ENCODE measurements at places on chromosomes 6 and 20. TPM values are rescaled to one million over a fixed set of nuclear protein-coding genes. Genes with fewer than 3 reads are reported as not detected.

DNA sequence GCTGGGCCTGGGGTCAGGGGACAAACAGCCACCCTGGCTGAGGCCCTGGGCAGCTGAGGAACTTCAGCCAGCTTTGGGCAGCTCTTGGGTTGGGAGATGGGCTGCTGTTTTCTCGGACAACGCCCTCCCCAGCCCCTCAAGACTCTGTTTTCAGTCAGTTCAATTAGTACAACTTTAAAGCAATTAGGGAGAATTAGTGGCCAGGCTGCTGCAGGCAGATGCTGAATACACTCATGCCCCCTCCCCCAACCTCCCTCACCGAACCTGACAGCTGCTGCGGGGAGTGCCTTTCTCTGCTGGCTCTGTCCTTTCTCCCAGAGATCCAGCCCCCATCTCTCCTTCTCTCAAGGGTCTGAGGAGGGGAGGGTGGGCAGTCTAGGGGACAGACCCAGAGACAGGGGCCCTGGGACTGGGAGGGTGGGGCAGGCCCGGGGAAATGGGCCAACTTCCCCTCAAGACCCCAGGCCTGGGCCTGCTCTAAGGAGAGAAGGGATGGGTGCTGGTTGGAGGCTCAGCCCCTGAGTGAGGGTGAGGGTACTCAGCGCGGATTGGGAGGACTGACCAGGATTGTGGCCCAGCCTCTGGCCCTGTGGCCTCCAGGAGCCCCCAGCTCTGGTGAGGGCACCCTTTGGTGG is 17.8 kb upstream of the MYT1 start:
- peak overlapping the region; percentile 83 for H3K27ac ChIP-seq
- H3K36me3 ChIP-seq = peaks cover 7% of the 10 kb centered on the region
- H3K27me3 ChIP-seq = peaks cover 9% of the 10 kb centered on the region
- H3K4me1 ChIP-seq = peaks cover 20% of the 10 kb centered on the region
- peak; percentile 72 for DNase-seq
- H3K4me3 ChIP-seq = no peak overlapping the region

DNA sequence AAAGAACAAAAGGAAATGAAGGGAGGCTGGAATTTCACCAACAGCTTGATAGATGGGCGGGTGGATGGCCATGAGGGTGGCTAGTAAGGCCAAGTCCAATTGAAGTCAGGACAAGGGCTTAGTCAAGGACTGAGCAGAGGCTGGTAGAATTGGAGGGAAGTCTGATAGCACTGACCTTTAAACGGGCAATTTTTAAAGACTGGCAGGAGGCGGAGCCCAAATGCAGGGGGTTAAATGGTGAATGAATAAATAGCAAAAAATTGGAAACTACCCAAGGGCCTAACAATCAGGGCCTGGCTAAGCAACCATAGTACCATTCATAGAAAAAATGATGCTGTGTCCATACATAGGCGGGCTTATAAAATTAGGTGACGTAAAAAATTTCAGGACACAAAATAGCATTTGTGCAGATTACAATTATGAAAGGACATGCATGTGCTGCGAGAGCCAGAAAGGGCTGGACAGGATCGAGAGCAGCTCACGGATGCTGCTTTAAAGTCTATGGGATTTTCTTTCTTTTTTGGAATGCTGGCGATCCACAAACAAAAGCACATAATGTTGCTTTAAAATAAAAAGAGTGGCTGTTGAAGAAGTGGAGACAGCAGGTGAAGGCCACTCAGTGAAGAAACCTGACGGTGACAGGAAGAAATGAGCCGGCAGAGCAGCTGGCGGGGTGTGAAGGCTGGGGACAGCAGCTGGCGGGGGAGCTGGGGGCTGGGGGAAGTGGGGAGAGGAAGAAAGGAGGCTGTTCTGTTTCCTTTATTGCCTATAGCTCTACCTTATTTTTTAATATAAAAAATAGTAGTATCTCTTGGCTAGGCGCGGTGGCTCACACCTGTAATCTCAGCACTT is 42.8 kb upstream of the TAF8 start:
- no peak overlapping the region for H3K27ac ChIP-seq
- H3K27me3 ChIP-seq = peaks cover 5% of the 10 kb centered on the region
- H3K4me1 ChIP-seq = peaks cover 7% of the 10 kb centered on the region
- H3K36me3 ChIP-seq = no peaks in the 10 kb centered on the region
- DNase-seq = no peak
- no peak overlapping the region for H3K4me3 ChIP-seq

SS18L1 gene
- 50.4 TPM for total RNA-seq

OPN5 gene
- total RNA-seq = not detected

DNA sequence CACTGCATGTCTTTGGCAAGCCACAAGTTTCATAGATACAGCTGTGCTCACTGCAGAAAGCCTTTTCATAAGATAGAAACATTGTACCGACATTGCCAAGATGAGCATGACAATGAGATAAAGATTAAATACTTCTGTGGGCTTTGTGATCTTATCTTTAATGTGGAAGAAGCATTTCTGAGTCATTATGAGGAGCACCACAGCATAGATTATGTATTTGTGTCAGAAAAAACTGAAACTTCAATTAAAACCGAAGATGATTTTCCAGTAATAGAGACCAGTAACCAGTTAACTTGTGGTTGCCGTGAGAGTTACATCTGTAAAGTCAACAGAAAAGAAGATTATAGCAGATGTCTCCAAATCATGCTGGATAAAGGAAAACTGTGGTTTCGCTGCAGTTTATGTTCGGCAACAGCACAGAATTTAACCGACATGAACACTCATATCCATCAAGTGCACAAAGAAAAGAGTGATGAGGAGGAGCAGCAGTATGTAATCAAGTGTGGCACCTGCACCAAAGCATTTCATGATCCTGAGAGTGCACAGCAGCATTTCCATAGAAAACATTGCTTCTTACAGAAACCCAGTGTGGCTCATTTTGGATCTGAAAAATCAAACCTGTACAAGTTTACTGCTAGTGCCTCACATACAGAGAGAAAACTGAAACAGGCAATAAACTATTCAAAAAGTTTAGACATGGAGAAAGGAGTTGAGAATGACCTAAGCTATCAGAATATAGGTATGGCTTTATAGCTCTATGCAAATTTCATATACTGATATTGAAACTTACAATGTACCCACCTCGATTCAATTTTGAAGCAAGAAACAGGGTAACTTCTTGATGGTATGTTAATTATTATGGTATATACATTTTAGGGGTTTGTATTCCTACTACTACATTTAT is 23.9 kb upstream of the BAG2 start:
- H3K36me3 ChIP-seq = no peaks in the 10 kb centered on the region
- H3K4me3 ChIP-seq = no peak overlapping the region
- H3K4me1 ChIP-seq = no peaks in the 10 kb centered on the region
- no peak overlapping the region for H3K27ac ChIP-seq
- no peak for DNase-seq

RIPOR2 gene
- 82.2 TPM for total RNA-seq

DNA sequence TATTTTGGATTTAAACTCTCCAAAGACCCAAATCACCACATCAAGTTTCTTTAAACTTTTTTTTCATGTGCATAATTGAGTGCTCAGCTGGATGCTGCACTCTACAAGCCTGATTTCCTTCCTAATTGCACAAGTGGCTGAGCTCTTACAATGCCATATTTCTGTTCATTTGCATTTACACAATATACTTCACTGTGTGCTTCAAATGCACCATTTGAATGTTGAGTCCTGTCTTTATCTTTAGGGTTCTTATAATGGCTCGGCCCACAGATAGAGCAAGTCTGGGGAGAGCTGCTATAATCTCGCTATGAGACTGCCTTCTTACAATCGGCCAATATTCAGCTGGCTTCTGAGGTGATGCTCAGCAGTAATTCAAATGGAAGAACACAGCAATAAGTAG is 200.6 kb upstream of the MAP3K7 start:
- DNase-seq = no peak
- no peak overlapping the region for H3K4me3 ChIP-seq
- H3K36me3 ChIP-seq = no peaks in the 10 kb centered on the region
- H3K27me3 ChIP-seq = no peaks in the 10 kb centered on the region

- no peak overlapping the region for H3K27ac ChIP-seq
- DNase-seq = peak; percentile 30
- no peak overlapping the region for H3K4me3 ChIP-seq
Measured at GRCh38 chr6:80214436-80215022, 108.1 kb downstream of the BCKDHB start.

- DNase-seq = no peak
- no peaks in the 10 kb centered on the region for H3K36me3 ChIP-seq
- H3K4me3 ChIP-seq = no peak overlapping the region
- H3K4me1 ChIP-seq = peaks cover 2% of the 10 kb centered on the region
Measured at GRCh38 chr6:2626401-2626800, 124.3 kb downstream of the MYLK4 start.

DNA sequence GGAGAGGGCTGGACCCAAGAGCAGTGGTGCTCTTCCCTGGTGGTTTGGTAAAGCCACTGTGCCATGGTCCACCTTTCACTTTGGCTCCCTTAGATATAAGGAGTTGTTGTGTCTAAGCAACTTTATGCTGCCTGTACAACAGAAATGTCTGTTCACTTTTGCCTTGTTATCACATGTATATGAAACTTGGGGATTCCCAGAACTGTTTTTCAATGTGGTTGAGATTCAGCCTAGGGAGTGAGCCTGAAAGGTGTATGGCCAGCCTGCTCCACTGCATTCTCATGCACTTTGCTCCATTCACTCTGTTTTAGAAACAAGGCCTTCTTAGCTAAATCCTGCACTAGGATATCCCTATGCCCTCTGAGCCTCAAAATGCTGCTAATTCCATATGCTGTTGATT is 234.5 kb upstream of the THEMIS start:
- no peaks in the 10 kb centered on the region for H3K36me3 ChIP-seq
- peaks cover 16% of the 10 kb centered on the region for H3K4me1 ChIP-seq
- peaks cover 2% of the 10 kb centered on the region for H3K27me3 ChIP-seq
- no peak overlapping the region for H3K27ac ChIP-seq

DNA sequence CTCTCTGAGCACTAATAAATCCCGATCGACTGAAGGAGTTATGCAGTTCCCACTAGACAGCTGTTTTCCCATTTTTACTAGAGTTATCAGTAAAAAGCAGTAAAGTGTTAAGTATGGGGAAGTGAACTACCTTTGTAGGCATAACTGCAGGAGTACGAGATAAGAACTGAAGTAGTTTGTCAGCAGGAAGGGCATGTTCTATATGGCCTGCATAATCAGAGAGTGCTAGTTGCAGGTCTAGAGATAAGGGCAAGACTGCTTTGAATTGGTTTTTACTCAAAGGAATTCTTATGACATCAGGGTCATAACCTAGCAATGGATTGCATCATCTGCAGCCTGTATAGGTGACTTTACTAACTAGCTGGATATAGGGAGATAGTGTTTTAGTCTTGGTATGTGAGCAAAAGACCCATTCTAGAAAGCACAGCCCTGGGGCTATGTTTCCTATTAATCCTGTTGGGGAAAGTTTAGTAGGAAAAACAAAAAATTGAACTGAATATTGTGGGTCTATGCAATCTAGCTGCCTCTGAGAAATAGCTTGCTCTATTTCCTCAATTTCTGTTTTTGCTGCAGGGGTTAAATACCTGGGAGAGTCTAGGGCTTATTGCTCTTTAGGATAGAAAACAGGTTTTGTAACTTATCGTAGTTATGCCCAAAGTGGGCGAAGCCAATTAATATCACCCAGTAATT is 22.6 kb upstream of the CRISP1 start:
- DNase-seq = no peak
- no peak overlapping the region for H3K27ac ChIP-seq
- peaks cover 7% of the 10 kb centered on the region for H3K36me3 ChIP-seq
- no peak overlapping the region for H3K4me3 ChIP-seq

SLCO4A1 gene
- total RNA-seq = 26.5 TPM

DNA sequence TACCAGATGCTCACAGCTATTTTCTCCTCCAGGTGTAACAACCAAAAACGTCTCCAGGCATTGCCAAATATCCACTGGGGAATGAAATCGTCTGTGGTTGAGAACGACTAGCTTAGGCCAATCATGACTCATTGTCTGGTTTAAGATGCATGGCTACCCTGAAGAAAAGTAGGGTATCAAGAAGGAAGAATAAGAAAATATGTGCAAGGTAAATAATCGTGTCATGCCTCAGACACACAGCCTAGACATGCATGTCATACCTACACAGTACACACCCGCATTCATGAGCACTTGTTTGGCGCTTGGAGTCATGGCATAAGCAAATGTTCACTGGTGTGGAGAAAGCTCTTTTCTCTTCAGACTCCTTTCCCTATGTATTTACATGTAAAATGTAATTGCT is 745.7 kb downstream of the MAFB start:
- H3K4me3 ChIP-seq = no peak overlapping the region
- no peak for DNase-seq
- no peaks in the 10 kb centered on the region for H3K4me1 ChIP-seq
- no peaks in the 10 kb centered on the region for H3K27me3 ChIP-seq
- no peaks in the 10 kb centered on the region for H3K36me3 ChIP-seq

SAMD3 gene
- 1.6 TPM for total RNA-seq

DNA sequence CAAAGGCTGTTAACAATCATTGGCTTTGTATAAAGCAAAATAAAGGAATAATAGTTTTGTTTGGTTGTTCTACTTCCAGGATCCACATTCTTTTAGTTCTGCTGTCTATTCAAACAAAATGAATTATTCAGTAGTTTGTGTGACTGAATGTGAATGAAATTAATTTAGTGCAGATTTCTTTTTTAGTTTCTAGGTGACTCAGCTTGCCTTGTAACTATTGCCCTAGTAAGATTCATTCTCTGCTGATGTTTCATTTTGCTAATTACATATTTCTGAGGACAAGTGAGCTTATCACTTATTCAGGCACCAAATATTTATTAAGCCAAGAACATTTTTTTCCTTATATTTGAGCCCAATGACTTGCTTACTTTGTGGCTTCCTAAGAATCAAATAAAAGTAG is 46.5 kb upstream of the RIPOR2 start:
- H3K4me3 ChIP-seq = no peak overlapping the region
- DNase-seq = no peak
- peaks cover 18% of the 10 kb centered on the region for H3K4me1 ChIP-seq
- H3K36me3 ChIP-seq = peaks cover 1% of the 10 kb centered on the region
- no peaks in the 10 kb centered on the region for H3K27me3 ChIP-seq

- no peaks in the 10 kb centered on the region for H3K36me3 ChIP-seq
- no peak overlapping the region for H3K27ac ChIP-seq
- H3K4me1 ChIP-seq = peaks cover 8% of the 10 kb centered on the region
- no peaks in the 10 kb centered on the region for H3K27me3 ChIP-seq
- no peak overlapping the region for H3K4me3 ChIP-seq
Measured at GRCh38 chr6:123875784-123876183, 72.1 kb downstream of the NKAIN2 start.

- H3K27ac ChIP-seq = no peak overlapping the region
- no peak overlapping the region for H3K4me3 ChIP-seq
- no peak for DNase-seq
- no peaks in the 10 kb centered on the region for H3K36me3 ChIP-seq
Measured at GRCh38 chr20:36883977-36884535, 8.1 kb downstream of the TLDC2 start.
